Progenitor cell of endocrine pancreas (in vitro differentiated cells): ENCODE measurements at places on chromosomes 12 and 14.
A peak's percentile ranks its signal among the peaks of the same experiment; 100 is the strongest.

DNA sequence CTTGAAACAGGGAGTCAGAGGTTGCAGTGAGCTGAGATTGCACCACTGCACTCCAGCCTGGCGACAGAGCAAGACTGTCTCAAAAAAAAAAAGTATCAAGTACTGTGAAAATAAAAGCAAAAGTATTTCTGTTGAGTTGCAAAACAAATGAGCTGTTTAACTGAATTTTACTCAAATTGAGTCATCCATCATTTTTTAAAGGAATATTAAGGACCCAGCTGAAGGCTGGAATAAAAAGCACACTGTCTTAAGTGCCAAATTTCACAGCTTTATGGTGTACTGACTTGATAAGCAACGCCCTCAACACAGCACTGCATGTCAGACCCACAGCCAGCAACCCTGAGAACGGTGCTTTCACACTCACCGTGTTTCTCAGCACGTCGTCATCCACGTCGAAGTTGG, 57.9 kb downstream of the AMN start:
- DNase-seq: no peak

GRCh38 chr12:34400986-34401658, 378.8 kb downstream of the ALG10 start:
- peak; percentile 7 for DNase-seq

- no peak for DNase-seq
Measured at GRCh38 chr14:104792101-104792884, 3.3 kb downstream of the AKT1 start.

- no peak for DNase-seq
Measured at GRCh38 chr14:71523630-71524319, 408.5 kb upstream of the RGS6 start.

DNA sequence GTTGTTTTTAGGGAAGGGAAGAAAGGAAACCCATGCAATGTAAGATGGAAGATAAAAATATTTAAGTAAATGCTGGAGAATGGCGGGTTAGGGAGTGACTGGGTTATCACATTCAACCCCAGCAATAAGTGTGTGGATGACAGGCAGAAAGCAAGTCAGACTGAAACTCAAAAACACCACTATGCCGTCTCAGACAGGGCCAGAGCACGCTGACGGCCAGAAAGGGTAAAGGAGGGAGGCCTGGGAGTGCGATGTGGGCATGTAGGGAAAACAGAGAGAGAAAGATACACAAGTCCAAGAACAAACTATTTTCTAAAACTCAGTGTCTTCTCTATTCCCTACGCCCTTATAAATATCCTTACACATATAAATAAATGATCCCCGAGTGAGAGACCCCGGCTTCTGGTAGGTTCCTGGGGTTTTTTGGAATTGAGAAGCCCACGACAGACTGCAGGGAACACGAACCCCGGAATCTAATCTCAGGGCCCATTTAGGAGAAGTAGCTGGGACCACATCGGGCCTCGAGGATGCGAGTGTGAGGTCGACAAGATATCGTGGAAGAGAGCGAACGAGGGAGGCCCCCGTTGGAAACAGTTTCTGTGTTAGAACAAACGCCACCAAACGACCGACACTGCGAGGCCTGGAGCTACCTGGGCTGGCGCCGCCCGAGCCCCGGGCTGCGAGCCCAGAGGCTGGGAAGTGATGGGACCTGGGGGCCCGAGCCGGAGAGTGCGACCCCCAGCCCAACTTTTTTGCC, 735 bp upstream of the OTX2 start:
- DNase-seq: no peak

GRCh38 chr14:103676881-103677675, 38.2 kb downstream of the XRCC3 start:
- DNase-seq: no peak

GRCh38 chr14:68665131-68665530, 127.7 kb downstream of the ZFP36L1 start:
- no peak for DNase-seq
